PC-9 (cell line): ENCODE measurements at places on chromosomes 4 and X.

- H3K4me3 ChIP-seq = no peak overlapping the region
- no peak for DNase-seq
- H3K4me1 ChIP-seq = no peaks in the 10 kb centered on the region
- H3K36me3 ChIP-seq = peaks cover 11% of the 10 kb centered on the region; the same call in 1 of the 2 replicates
- no peak overlapping the region for H3K27ac ChIP-seq
Observed at GRCh38 chr4:25837107-25837506, 25.7 kb downstream of the SEL1L3 start.

DNA sequence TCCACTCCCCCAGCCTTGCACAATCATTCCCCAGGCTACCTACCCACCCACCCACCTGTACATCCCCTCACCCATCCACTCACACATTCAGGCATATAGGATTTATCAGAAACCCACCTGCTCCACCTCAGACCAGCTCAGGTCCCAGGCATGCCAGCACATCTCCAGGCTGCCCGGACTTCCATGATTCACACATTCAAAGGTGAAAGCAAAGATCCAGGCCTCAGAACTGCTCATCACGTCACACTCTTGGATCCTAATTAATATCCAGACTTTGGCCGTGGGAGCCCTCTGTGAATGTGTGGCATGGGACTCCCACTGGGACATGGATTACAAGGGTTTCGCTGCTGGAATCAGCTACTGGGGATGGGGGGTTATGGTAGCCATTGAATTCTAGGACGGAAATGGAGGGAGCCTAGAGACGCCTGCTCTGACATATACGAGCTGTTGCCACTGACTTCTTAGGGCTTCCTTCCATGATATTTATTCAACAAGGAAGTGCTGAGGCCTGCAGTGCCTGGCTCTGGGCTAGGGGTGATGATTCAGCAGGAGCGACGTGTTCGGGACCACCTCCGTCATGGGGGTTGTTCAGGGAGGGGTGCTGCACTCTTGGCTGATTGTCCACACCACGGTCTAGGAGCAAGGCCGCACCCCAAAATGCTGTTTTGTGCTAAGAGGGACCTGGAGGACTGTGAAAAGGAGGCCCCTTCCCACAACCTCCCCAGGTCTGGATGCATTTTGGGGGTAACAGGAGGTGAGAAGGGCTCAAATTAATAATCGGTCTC lies 56.9 kb upstream of the ADRA2C start:
- peaks cover 73% of the 10 kb centered on the region for H3K27me3 ChIP-seq
- no peak for DNase-seq
- no peak overlapping the region for H3K4me3 ChIP-seq
- H3K4me1 ChIP-seq = no peaks in the 10 kb centered on the region
- no peak overlapping the region for H3K27ac ChIP-seq
- no peaks in the 10 kb centered on the region for H3K36me3 ChIP-seq

GRCh38 chrX:78327370-78328086 lies at the start of gene CYSLTR1:
Gene CYSLTR1 (minus strand): TSS chrX:78327611. CDS start chrX:78273746, 53,865 bp downstream.
- H3K27ac ChIP-seq = no peak within 1 kb of the TSS
- no peak for DNase-seq
- H3K4me1 ChIP-seq = no peaks in the 10 kb centered on the region
- no peak within 1 kb of the TSS for H3K4me3 ChIP-seq
- no peaks in the 10 kb centered on the region for H3K36me3 ChIP-seq

DNA sequence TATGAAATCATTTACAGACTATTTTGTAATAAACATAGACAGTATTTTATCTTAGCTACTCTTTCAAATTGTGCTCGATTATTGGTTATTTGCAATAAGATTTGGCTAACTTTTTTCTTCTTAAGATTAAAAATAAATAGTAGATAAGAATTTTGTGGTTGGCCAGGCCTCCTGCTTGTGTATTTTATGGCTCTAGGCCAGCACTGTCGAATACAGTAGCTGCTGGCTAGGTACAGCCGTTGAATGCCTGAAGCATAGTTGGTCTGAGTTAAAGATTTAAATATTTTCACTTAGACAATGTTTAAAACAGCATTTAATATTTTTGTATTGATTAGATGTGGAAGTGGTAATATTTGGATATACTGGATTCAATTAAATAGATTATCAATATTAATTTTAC lies 481.0 kb downstream of the SPRY1 start:
- H3K27ac ChIP-seq = no peak overlapping the region
- no peak overlapping the region for H3K4me3 ChIP-seq
- H3K27me3 ChIP-seq = no peaks in the 10 kb centered on the region
- DNase-seq = no peak

- no peak for DNase-seq
- no peak overlapping the region for H3K27ac ChIP-seq
- no peak overlapping the region for H3K4me3 ChIP-seq
- no peaks in the 10 kb centered on the region for H3K27me3 ChIP-seq
Observed at GRCh38 chr4:162341533-162341932, 177.7 kb upstream of the FSTL5 start.
